ENCODE measurements at places on chromosomes 7 and 10.

GRCh38 chr7:142057101-142057500, 54.4 kb upstream of the MGAM2 start:
- DNase-seq = no peak

DNA sequence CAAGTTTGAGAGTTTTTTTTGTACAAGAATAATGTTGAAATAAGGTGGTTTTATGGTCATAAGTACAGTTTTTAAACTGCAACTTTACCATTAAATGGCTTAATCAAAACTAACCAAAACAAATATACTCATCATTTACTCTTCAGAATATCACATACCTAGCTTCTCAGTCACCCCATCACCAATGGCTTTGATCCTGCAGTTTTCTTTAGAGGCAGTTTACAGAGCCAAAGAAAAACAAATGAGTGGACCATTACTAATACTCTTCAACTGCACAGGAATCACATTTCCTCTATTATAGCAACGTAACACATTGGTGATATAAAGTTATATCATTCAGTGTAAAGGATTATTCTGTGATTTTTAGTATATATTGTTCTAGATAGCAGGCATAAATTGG, 576.1 kb upstream of the LRRTM3 start:
- DNase-seq = no peak

DNA sequence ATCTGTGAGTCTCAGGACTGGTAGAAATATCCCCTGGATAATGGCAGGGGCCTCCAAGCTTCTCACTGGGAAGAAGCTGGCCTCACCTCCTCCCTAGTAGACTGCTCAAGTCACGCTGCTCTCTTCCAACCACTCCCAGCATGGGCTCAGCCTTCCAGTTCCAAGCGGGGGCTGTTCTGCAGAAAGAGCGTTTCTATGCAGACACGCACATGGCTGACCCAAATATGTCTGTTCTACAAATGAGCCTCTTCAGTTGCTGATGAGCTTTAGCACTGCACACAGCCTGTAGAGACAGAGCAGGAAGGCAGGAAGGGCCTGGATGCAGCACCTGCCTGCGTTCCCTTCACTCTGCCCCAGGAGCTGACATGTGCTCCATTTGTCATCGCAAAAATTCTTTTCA, 523.9 kb upstream of the MGMT start:
- no peak for DNase-seq

DNA sequence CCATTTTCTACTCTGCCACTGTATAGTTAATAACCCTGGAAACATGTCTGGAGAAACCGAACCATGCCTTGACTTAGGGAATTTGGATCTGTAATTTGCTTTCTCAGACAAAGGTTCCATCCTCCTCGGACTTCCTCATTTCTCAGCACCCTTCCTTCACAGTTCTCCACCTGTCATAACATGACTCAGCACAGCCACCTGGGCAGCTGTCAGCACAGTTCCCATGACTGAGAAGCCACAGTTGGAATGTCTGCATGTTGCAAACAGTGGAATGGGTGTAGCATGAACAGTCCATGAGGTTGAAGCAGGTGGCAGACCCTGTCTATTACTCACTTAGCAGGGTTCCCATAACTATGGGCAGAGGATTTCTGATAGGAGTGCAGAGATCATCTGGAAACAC, 634 bp upstream of the OR9A4 start:
- DNase-seq = no peak

GRCh38 chr10:822661-823367, 108.7 kb downstream of the LARP4B start:
- no peak for DNase-seq

DNA sequence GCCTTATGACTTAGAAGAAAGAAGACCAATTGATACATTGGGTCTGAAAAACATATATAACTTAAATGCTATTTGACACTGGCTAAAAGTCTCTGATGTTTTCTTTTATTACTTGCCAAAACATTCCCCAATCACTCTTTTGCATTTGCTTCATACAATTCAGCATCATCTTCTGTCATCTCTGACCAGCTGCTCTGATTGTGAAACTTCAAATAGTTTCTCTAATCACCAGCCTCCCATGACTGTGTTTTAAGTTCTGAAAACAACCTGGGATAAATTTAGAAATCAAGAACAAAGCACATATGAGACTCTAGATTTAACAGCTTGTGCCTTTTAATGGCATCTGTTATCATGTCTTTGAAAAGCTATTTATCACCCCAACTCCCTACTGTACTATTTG, 208.4 kb upstream of the KCND2 start:
- no peak for DNase-seq

GRCh38 chr7:116142850-116143249, 67.5 kb upstream of the TES start:
- no peak for DNase-seq

GRCh38 chr7:103686763-103687162, 240.8 kb upstream of the SLC26A5 start:
- no peak for DNase-seq

GRCh38 chr7:150955519-150956394, 22.4 kb downstream of the KCNH2 start:
- DNase-seq = no peak

DNA sequence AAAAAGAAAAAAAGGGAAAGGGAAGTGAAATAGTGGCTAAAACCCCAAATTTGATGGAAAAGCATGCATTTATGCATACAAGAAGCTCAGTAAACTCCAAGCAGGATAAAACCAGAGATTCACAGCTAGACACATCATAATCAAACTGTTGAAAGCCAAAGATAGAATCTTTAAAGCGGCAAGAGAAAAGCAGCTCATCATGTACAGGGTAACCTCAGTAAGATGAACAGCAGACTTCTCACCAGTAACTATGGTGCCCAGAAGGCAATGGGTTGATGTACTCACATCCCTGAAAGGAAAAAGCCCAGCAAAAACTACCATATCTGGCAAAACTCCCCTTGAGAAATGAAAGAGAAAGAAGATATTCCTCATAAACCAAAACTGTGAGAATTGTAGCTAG, 60.4 kb downstream of the TPST1 start:
- DNase-seq = no peak

DNA sequence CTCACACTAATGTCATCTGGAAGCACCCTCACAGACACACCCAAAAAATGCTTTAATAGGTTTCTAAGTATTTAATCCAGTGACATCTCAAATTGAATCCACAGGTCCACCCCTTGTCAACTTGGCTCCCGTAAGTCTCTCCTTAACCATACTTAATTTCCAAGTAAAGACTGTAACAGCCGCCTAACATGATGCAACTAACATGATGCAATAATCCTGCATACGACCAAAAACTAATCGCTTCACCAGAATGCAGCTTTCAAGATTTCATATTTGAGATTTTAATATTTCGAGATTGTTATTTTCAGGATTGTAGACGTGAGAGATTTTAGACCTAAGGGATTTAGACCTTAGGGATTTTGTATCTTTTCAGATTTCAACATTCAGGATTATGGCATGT, 3.7 kb upstream of the HDAC9 start:
- no peak for DNase-seq

DNA sequence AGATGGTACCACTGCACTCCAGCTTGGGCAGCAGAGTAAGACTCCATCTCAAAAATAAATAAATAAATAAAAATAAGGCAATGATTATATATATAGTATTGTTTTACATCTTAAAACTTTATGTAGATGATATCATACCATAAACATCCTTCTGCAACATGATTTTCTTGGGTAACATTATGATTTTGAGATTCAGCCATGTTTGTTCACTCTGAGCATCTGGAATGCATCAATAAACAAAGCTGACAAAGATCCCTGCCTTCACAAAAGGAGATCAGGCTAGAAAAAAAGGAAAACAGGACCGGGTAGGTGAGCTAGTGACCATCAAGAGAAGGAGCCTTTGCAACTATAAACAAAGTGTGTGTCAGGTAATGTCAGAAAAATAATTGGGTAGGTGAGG, 31.9 kb upstream of the KAT6B start:
- no peak for DNase-seq
